T-helper 2 cell (primary cell): ENCODE measurements at places on chromosomes 4 and X.

DNA sequence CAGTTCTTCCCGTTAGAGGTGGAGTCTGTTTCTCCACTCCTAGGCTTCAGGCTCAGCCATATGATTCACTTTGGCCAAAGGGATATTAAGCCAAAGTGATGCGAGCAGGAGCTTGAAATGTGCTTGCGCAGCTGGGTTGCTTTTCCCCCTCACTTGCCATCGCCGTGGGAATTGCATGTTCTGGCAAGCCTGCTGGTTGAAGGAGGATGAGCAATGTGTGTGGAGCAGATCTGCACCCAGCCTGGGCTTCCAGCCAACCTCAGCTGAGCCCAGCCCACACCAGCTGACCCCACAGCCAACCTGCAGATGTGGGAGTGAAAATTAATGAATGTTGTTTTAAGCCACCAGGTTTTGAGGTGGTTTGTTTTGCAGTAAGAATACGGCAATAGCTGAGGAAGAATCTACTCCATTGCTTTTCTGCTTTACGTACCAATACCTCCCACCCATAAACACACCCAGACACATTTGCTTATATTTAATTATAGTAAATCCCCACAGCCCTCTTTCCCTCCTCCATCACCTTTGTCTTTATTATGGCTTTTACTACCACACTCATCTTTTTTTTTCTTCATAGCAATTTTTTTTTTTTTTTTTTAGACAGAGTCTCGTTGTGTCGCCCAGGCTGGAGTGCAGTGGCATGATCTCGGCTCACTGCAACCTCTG is 132.8 kb upstream of the FUNDC1 start:
- DNase-seq: no peak

- DNase-seq: no peak
Observed at GRCh38 chr4:10998846-10999245, 314.3 kb upstream of the CLNK start.

DNA sequence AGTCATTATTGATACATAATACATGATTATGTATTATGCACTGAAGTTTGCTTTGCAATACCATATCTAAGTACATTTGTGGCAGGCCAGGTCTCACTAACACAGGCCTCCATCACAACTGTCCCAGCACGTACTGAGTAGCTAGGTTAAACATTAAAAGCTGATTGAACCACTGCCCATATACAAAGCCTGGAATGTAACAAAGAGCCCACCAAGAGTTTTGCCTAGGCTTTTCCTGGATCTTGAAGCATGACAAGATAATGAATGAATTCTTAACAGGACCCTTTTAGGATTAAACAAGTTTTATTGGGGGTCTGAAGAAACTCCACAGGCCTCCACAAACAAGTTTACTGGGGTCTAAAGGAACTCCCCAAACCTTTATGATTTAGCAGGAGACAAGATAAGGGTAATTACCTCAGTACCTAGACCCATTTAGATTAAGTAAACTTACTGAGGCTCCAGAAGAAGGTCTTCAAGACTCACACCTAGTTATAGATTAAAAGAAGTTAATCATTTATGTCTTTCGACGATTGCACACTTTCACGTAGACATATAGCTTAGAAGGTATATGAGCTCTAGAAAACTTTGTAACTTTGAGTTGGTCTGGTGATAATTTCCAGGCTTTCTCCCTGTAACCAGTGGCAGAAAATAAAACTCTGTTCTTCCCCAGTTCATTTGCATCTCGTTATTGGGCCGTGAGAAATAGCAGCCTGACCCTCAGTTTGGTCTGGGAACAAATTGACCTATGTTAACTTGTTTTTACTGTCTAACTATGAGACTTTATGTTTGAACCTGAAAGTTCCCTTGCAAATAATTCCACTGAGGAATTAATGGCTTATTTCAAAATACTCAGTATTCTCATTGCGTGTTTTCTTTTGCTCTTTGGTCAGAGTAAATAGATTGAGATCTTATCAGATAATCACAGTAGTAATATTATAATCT is 84.8 kb downstream of the PHEX start:
- DNase-seq: no peak

GRCh38 chr4:13559413-13559812 is 15.1 kb upstream of the NKX3-2 start:
- DNase-seq: no peak

DNA sequence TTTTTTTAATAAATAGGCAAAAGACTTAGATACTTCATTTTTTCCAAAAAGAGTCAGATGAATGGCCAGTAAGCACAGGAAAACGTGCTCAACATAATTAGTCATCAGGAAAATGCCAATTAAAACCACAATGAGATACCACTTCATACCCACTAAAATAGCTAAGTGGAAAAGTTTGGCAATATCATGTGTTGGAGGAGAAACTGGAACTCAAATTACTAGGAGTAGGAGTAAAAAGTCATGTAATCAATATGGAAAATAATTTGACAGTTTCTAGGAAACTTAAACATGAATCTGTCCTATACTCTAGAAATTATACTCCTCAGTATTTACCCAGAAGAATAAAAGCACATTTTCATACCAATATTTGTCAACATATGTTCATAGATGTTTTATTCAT is 449.8 kb downstream of the INPP4B start:
- DNase-seq: no peak

DNA sequence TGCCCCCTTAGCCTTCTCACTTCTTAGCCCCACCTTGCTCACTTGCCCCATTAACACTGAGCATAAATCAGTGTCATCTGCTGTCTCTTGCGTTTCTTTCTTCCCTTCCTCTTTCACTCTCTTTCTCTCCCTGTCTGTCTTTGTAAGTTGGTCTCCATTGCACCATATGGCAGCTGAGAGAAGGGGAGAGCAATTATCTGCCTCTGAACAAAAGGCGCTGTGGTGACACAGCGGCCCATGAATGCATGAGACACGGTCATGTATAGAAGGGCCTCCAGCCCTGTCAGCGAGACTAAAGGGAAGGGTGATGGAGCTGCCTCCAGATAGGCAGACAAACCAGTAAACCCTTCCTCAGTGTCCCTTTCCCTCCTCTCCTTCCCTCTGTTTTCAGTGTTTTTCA is 88.8 kb upstream of the PCDH18 start:
- no peak for DNase-seq

DNA sequence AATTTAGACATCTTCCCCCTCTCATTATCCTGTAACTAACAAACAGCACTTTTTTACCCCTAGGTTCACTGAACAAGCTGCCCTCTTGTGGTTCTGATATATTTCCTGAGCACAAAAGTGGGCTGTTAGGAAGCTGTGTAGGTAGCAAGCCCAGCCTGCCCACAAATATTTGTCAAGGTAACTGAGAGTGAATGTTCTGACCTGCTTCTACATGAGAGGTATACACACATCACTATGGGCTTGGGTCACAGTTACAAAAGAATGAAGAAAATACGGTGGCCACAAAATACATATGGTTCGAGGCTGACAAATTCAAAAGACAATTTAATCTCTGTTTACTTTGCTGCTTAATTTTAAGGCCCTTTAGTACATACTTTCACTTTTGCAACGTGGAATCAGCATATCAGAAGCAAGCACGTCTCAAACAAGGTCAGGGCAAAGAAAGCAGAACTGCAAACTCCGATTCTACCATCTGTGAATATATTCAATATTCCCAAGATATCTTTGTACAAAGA is 78.7 kb downstream of the RBM47 start:
- no peak for DNase-seq

- DNase-seq: no peak
Observed at GRCh38 chr4:94489098-94489497, 37.4 kb downstream of the PDLIM5 start.

DNA sequence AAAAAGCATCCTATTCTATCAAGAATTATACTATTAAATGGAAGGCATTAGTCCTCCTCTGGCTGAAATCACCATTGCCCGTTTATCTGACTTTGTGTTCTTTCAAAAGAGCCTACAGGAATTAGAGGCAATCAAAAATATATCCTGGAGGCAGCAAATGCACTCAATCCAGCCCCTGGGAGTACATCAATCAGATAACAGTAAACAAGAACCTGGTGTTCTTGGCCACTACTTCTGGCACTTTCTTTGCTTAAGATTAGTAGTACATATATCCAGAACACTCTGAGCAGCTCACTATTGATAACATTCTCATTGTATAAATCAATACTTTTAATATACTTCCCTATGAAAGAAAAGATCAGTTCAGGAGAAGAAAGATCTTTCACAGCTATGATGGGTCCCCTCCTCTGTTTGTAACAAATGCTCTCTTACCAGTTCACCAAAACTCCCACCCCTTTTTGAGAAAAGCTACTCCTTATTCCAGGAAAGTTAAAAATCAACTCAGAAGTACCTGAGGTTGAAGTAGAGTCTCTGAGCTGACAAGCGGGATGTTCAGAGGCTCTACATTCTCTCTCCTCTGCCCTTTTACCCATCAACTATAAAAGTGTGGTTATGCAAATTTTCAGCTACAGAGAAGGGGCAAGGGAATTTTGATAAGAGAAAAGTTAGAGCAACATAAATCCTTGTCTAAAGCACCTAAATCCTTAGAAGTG is 176.0 kb downstream of the COX18 start:
- no peak for DNase-seq

GRCh38 chrX:78957049-78957767 is 12.0 kb downstream of the P2RY10 start:
- DNase-seq: no peak
